BJ (cell line): ENCODE measurements at places on chromosomes 1 and 21.

- no peak for DNase-seq
These were observed 52.5 kb downstream of the DISC1 start for GRCh38 chr1:231679109-231679508.

- no peak for DNase-seq
These were observed 851.2 kb upstream of the ADAMTS5 start for GRCh38 chr21:27817902-27818623.

- DNase-seq = no peak
These were observed 659.7 kb upstream of the NEGR1 start for GRCh38 chr1:72942008-72942407.

- no peak for DNase-seq
These were observed 16.3 kb downstream of the AGPAT3 start for GRCh38 chr21:43881283-43881682.

DNA sequence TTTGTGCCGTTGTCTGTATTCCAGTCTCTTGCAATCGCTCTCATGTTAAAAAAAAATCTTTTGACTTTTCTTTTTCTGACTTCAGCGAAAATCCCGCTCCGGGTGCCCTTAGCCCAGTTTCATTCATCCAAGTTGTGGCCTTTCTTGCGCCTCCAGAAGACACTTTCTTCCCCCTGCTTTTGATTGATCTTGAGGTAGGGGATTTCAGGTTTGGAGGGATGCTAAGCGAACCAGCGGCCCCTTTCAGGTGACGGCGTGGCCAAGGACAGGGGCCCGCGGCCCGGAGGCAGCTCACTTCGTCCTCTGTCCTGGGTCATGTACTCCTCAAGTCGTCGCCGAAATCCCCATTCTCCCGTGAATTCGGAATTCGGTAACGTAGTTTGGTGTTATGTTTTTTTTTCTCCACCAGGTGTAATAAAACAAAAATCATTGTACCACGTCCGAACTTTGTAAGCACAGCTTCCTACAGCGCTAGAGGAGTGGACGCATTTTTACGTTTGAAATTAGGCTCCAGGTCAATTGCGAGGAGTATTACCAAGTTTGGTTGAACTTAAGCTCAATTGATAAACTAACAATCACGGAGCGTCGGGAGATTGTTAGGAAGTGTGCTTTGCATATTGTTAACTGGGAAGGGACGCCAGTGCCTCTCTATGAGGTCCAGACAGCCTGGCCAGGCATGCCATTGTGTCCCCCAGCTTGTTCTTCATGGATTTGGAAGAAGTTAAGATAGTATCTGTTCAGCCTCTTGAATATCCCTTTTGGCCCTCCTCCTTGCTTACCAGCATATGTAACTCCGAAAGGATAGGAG is 1.1 kb downstream of the MRPS6 start:
- no peak for DNase-seq

- DNase-seq = no peak
These were observed 145.6 kb downstream of the NR5A2 start for GRCh38 chr1:200173097-200173618.

DNA sequence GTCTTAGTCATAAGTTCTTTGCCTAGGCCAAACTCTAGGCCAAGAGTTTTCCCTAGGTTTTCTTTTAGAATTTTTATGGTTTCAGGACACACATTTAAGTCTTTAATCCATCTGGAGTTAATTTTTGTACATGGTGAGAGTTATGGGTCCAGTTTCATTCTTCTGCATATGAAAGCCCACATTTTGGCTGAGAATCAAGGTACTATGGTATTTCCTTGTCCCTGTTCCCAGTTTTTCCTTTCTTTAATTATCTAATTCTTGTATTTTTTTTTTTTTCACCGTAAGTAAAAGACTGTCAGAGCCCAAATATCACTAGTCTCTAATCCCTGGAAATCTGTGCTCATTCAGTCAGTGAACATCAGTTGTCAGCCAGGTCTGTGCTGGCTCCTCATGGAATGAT is 105.4 kb downstream of the MAP3K21 start:
- DNase-seq = no peak

DNA sequence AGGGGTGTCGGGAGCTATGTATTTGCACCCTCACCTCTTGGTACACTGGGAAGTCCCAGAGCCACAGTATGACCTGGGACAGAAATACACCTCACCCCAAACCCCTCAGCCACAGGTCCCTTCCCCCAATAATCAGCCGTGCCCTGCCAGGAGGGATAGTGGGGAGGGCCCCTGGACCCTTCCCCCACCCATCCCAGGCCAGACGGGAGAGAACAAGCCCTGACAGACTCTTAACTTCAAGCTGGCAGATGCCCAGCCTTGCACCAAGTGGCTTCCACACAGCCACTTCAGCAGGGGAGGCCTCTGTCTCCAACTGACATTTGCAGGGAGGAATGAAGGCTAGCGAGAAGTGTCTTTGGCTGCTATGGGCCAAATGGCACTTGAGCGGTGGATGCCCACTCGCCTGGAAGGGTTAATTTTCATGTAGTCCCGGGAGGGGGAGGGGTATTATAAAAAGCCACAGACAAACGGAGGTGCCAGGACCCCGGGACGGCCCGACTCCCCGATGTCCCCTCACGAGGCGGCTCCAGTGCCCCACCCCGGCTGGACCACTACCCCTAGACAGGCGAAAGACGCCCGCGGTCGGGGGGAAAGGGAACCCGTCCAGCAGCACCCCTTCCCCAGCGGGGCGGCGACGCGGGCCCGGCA is 495 bp downstream of the SYNC start:
- DNase-seq = no peak

DNA sequence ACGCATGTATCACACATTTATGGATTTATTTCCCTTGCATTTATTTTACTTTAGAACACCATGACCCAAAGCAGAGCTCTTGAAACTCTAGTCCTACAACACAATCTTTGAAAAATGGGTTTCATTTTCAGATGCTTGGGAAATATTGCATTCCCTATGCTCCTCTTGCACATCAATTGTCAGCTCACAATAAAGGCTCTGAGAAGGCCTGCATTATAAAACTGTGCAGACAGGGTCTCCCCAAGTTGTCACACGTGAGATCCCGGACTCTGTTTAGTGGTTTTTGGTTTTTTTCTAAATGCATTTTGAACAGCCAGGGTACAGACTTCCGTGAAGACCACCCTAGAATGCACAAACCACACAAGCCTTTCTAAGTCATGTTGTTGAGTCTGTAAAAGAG is 9.9 kb upstream of the B3GALT5 start:
- no peak for DNase-seq

- DNase-seq = no peak
These were observed 160.7 kb downstream of the LEPR start for GRCh38 chr1:65581119-65581518.

DNA sequence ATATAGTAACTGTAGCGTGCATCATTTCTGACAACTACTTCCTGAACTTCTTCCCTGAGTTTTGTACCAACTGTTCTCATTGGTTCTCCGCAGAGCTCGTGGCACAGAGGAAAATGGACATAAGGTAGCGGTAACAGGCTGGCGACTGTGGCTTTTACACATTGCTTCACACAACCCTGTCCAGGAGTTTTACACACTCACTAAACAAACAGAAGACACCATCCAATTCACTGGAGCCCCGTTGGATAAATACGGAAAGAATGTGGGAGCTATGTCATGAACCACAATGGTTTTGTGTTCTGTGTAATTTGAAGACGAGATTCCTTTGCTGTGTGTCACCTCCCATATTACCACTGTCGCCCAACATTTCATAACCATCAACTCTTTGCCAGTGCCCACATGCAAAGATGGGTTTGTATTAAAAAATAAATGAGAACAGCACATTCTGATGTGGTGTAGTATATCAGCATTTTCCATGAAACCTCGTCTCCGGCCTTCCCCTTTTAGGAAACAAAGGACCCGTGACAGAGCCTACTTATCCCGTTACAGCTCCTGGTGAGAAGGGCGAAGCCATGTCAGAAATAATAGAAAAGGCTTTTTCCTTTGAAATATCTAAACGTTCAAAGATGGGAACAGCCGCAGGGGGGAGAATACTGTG is 47.4 kb upstream of the ENAH start:
- DNase-seq = peak; percentile 96

DNA sequence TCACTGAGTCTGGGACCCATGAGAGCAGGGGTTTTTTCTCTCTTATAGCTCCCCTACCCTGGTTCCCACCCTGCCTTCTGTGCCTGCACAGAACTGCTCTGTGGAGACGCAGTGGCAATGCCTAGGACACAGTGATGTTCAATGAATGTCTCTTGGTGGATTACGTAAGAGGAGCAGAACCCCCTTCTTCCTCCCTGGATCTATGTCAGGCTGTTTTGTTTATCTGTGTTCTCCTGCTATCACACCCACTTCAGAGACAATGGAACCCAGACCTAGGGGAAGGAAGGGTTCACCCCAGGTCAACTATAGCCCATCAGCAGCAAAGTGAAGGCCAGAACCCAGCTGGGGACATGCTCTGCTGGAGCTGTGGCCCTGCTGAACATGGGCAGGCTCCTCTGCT is 2.0 kb downstream of the HPCAL4 start:
- no peak for DNase-seq

DNA sequence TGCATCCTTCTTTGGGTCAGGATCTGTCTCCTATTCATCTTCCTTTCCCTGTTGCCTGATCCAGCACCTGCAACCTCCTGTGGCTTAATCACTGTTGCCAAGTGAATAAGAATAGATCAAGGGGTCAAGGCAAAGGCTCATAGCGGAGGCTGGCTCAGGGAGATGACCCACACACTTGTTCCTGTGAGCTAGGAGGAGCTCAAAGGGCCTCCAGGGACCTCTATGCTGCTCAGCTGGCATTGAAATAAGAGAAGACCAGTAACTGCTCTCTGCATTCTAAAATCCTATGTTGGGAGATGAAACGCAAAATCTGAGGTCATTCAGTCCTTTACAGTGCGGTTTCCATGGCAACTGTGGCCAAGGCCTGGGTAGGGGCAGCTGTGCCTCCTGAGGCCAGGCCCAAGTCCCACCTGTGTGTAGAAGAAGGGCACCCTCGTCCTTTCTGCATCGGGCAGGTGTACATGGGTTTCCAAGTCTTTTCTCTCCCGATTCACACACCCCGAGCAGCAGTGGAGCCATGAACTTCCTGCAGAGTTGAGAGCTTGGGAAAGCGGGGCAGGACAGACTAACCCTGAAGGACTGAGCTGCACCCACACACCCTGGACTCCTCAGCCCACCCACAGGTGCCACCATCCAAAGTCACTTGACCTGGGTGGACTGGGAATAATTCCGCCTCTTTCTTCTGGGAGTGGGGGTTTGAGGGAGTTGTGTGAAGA is 27.8 kb upstream of the STUM start:
- no peak for DNase-seq

DNA sequence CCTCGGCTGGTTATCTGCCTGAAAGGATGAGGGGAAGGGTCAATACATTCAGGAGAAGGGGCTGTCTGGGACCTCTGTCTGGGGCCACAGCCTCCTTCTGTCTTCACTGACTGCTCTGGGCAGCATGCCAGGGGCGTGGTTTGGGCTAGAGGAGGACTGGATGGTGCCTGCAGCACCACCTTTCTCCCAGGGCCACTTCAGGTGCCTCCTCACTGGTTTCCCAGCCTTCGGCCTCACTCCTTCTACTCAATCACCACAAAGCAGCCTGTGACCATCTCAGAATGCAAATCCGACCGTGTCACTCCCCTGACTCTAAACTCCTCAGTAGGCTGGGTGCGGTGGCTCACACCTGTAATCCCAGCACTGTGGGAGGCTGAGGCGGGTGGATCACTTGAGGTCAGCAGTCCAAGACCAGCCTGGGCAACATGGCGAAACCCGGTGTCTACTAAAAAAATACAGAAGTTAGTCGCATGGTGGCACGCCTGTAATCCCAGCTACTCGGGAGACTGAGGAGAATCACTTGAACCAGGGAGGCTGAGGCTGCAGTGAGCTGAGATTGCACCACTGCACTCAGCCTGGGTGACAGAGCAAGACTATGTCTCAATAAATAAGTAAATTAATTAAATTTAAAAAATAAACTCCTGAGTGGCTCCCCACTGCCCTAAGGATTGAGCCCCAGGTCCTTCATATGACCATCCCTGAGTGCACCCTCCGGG is 50.1 kb upstream of the ECE1 start:
- no peak for DNase-seq
